NCI-H2081 treated with DMSO at 0.1 percent for 48 hours (cell line): ENCODE measurements at places on chromosomes 3 and 15.

GRCh38 chr3:58492494-58492905, 604 bp downstream of the KCTD6 start:
- DNase-seq, result no peak

DNA sequence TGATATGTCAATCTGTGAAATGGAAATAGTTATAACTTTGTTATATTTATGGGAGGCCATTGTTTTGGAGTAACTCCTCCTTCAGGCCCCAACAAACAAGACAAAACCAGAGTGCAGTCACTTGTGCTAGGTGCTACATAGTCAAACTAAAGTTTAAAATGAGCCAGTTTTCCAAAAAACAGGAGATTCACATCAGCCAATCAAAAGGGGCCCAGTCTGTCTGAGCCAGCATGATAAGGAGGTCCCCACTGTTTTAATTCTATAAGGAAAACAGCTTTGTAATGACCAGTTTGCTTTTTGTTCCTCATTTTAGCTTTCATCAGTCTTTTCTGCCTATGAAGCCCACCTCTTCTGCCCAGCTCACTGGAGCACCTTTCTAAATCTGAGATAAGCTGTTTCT, 94.7 kb upstream of the SLC7A14 start:
- no peak for DNase-seq

DNA sequence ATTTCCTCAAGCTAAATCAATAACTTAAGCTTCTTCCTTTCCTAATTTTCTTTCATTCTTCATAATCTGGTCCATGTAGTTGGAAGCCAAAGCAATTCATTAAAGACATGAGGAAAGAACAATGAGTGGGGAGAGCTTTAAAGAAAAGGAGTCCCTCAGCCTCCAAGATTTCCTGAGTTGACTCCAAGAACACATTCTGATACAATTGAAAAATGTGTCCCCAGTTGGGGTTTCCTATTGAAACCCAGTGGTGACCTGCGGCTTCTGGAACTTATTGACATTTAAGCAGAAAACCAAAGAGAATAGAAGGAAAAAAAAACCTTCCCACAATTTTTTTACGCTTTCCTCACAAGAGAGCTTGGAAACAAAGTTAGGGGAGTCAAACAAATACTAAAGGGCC, 37.0 kb downstream of the ATP8B4 start:
- DNase-seq, result no peak

DNA sequence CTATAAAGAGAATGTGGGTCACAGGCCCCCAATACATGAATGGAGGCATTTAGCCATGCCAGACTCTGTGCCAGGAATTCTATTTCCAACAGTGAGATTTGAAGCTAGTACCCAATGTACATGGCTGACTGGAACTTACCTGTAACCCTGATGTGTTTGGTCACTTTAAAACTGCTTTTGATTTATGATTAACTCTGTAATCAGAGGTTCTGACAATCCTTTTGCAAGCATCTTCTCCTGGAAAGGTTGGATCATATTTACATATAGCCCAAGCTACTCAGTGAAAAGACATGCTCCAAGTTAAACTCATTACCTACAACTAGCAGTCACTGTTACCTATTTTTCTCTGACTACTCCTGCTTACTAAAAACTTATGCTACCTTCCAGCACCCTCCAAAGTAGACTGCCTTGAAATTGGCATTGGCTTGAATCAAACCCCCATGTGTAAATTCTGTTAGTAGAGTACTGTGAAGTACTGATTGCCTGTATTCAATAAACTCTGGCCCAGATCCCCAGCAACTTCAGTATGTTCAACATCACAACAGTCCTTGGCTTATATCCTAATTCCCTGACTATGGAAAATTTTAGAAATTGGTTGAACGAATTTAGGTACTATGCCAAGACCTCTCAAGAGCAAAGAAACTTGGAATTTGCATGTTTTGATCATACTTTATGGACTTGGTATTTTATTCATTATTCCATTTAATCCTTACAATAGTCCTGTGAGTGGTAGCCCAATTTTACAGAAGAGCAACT, 665.6 kb upstream of the NECTIN3 start:
- no peak for DNase-seq
